ENCODE measurements at places on chromosomes 1 and 21.

DNA sequence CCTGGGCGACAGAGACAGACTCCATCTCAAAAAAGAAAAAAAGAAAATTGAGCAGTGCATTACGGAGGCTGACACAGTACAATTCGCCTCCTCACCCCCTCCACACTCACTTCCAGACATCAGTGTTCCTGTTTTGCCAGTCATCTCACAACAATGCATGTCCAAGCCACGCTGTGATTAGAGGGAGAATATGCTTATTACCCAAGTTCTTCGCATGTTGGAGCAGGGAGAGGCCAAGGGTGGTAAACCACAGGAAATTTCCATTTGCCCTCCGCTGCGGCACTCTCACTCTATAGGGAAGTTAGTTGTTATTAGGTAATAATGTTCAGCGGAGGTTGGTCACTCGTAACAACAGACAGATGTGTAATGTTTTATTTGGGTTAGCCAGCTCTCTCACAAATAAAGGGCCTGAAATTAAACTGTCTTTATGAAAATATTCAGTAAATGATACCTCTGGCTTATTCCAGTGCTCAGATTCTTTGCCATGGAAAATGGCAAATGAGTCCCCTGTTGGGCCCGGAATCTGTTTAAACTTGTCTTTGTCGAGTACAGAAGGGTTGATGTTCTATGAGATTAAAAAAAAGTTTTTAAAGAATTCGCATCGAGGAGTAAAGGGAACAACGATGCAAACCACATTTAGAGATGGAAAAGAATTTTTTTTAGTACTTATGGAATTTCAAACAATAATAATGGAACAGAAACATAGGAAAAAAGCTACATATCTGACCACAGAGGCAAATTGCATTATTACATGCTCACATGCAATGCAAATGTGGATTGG lies 33.1 kb downstream of the KCNJ15 start:
- peak; percentile 96 for DNase-seq

DNA sequence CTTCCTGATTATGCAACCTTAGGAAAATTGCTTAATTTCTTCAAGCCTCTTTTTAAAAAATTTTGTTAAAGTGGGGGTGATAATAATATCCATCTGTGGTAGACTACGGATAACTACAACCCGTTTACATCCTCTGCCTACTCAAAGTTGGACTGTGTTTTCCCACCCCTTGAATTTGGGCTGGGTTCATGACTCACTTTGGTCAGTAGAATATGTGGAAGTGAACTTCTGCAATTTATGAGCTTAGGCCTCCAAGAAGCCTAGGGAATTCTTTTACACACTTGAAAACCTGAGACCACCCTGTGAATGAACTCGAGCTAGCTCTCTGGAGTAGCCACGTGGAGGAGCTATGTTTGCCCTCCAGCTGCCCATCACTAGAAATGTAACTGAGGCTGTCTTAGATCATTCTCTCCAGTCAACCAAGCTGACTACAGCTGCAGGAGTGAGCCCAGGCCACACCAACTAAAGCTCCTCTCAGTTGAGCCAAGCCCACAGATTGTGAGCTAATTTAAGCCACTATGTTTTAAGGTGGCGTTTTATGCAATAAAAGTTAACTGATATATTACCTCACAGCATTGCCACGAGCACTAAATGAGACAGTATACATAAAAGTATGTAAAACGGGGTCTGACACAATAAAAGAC lies 29.6 kb upstream of the CACHD1 start:
- no peak for DNase-seq

- no peak for DNase-seq
Observed at GRCh38 chr1:189405419-189405818, 1072.2 kb downstream of the BRINP3 start.

GRCh38 chr1:223763251-223763650 lies 50.9 kb downstream of the CAPN2 start:
- no peak for DNase-seq

- no peak for DNase-seq
Observed at GRCh38 chr1:180185971-180186645, 31.4 kb downstream of the QSOX1 start.

GRCh38 chr1:40984531-40984930 lies 5.0 kb downstream of the CTPS1 start:
- DNase-seq = no peak

- no peak for DNase-seq
Observed at GRCh38 chr1:115092175-115092574, 2.9 kb upstream of the TSPAN2 start.

DNA sequence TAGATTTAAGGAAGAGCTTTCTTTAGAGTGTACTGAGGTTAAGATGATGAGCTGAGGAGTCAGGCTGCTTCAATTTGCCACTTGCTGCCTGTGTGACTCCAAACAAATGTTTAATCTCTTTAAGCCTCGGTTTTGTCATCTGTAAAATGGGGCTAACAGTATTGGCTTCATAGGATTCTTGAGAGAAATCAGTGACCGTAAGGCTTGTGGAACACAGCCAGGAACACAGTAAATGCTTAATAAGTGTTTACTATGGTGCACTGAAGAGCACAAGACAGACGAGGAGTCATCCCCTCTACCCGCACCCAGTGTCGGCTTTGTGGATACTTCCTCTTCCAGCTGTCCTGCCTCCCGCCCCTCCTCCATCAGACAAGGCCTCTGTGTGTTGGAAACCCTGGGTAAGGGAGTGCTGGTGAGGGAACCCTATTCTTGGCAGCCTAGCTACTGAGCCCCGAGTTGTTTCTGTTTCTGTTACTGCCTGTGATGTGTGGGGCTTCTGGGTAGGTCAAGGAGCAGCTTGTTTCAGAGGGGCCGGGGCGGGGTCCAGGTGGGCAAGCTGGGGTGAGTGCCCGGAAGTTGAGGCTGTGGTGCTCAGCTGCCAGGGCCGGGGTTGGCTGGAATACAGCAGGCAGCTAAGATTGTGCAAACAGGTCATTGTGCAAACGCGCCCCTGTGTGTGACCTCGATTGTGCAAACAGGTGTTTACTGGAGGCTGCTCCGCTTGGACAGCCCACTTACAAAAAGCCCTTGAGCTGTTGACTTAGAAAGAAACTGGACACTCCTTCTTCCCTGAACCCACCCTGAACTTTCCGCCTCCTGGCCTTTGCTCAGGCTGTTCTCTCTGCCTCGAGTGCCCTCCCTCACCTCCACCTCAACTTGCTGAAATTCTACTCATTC lies 4.0 kb upstream of the CSF3R start:
- DNase-seq = no peak

DNA sequence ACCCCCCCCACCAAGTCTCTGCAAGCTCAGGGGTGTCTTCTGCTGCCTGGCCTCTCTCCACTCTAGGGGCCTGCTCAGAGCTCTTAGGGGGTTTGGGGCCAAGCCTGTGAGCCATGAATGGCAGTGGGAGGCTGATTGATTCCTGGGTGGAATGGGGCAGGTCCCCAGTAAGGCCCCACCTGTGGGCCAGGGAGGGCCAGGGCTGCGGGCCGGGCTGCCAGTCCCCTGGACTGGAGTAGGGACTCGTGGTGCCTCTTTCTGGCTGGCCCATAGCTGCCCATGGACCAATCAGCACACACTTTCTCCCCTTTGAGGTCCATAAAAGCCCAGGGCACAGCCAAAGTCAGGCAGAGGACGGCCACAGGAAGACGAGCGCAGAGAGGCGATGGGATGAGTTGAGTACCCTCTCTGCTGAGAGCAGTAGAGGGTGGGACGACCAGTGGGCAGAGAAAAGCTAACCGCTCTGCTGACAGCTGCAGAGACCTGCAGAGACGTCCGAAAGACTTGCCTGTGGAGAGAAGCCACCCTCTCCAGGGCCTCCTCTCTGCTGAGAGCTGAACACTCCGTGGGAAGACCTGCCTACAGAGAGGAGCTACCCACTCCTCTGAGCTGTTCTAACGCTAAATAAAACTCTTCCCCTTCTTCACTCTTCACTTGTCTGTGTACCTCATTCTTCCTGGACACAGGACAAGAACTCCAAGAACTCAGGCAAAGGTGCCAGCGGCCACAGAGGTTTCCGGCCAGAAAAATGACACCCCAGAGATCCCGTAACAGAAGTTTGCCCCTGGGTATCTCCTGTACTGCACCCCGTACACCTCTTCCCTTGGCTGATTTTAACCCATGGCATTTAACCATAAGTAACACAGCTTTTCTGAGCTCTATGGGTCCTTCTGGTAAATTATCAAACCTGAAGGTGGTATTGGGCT lies 38.2 kb upstream of the TARDBP start:
- no peak for DNase-seq

GRCh38 chr21:23003951-23004350 lies 2005.7 kb downstream of the NCAM2 start:
- DNase-seq = no peak

DNA sequence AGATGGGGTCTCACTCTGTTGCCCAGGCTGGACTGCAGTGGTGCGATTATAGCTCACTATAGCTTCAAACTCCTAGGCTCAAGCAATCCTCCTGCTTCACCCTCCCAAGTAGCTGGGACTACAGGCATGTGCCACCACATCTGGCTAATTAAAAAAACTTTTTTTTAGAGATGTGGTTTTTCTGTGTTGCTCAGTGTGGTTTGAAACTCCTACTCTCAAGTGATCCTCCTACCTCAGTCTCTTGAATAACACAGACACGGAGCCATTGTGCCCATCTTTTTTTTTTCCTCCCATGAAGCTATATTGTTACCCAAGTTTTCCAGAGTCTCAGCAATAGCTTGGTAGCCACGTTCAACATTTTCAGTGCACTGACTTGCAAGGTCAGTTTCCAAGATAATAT lies 2.7 kb downstream of the GIPC2 start:
- DNase-seq = no peak

DNA sequence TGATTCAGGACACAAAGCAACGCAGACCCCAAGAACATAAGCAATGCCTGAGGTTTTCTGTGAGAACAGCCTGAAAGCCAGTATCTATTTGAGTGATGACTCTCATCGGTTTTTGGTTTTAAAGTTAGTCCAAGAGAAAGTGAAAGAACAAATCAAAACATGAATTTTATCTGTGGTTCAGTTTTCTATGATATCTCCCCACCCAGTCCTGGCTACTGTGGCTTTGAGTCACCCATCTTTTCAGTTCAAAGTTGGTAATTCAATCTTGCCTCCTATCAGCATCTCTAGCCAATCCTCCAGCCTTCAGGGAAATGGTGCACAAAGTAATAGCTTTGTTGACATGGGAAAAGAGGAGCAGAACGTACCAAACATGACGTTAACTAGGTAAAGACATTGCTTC lies 40.5 kb upstream of the KRTAP19-8 start:
- no peak for DNase-seq

- no peak for DNase-seq
Observed at GRCh38 chr1:167517535-167518330, 596 bp downstream of the CD247 start.

DNA sequence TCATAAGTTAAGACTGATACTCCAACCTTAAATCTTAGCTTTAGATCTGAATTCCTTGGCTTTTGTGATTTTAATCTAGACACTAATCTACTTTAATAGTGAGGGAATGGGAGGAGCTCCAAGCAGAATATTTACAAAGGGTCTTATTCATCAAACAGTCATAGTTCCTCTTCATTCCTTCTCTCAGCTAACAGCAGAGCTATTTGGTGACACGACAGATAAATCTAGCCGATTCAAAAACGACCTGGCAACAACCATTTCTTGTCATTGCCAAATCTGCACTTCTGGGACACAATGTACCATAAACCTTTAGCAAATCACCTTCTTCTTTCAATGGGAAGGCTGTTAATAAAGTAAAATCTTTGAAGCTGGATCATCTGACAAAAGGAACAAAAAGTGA lies 52.8 kb upstream of the FOXD3 start:
- DNase-seq = no peak

- no peak for DNase-seq
Observed at GRCh38 chr1:206456577-206457370, 13.5 kb upstream of the IKBKE start.

DNA sequence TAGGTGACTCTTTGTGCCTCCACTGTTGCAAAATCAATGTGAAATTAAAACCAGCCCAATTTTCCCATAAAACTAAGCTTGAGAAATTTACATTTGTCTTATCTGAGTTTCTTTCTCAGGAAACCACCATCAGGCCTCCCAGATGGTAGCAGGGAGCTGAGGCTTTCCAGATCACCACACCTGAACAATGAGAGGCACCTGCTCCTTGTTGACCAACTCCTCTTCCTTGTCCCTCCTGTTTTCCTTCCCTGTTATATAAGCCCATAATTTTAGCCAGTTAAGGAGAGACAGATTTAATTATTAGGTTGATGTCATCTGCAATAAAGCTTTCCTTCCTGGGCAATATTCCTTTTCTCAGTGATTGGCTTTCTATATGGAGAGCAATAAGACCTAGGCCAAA lies 32.0 kb upstream of the C1orf185 start:
- DNase-seq = no peak

GRCh38 chr1:11704194-11704529 lies 12.7 kb downstream of the DRAXIN start:
- no peak for DNase-seq
